ENCODE measurements at places on chromosomes 6 and 20.

DNA sequence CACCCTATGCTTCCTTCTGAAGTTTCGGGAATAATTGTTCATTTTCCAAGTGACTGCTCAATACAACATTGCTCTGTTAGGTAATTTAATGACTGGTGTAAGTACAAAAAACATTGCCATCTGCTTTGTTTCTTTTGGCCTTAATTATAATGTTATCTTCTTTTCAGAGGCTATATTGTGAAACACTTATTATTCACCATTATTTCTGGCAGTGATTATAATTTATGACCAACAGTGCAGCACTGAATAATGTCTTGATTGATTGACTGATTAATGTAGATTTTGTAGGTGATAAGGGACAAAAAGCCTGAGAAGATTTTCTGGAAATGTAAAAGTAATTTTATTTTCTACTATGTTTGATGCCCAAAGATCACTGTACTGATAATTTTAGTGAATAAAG, 377.7 kb downstream of the PLCB1 start:
- DNase-seq, result no peak

DNA sequence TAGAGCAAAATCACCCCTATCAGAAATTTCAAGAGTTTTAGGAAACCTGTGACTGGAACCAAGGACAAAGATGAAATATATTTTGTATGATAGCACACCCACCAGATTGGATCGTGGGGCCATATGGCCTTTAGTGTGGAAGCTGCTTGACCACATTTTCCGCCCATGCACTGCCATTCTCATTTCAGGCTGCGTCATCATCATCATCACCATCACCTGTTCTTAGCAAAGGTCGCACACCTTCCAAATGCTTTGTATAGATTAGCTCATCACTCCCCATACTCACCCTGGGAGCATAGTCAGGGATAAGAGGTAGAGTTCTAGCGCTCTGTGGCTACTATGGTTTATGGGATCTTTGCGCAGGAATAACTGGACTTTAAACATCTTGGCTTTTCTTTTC, 185.7 kb downstream of the MTHFD1L start:
- DNase-seq, result no peak

DNA sequence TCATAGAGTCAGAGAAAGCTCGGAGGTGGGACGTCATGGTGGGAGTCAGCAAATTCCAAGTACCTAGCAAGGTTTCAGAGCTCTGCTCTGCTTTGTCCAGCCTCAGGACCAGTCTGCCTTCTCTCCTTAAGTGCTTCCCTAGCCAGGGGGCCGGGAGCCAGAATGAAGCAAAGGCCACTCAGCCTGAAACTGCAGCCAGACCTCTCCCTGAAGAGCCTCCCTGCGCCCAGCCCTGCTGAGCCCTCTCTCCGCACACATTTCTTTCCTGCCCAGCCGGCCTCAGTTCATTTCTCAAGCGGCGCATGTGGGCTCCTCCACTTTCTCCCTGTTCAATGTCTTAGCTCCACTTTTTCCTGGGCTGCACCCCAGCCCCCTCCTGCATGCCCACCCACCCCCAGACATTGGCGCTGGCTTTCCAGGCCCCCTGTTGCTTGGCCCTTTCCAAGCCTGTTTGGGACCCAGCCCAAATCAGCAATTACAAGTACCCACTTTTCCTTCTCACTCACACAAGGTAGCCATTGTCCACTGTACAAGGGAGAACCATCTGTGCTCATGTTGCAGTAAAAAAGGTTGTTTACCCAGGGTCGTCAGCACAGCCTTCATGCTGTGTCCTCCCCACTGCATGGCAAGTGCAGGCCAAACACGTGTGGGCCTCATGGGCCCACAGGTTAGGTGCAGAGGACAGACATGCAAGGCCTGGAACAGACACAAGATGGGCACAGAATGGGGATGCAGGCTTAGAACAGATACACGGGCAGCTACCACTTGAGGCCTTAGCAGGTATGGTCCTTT, 147.1 kb downstream of the MRPL14 start:
- no peak for DNase-seq

- DNase-seq, result no peak
Observed at GRCh38 chr20:20271271-20271670, 96.6 kb upstream of the INSM1 start.

DNA sequence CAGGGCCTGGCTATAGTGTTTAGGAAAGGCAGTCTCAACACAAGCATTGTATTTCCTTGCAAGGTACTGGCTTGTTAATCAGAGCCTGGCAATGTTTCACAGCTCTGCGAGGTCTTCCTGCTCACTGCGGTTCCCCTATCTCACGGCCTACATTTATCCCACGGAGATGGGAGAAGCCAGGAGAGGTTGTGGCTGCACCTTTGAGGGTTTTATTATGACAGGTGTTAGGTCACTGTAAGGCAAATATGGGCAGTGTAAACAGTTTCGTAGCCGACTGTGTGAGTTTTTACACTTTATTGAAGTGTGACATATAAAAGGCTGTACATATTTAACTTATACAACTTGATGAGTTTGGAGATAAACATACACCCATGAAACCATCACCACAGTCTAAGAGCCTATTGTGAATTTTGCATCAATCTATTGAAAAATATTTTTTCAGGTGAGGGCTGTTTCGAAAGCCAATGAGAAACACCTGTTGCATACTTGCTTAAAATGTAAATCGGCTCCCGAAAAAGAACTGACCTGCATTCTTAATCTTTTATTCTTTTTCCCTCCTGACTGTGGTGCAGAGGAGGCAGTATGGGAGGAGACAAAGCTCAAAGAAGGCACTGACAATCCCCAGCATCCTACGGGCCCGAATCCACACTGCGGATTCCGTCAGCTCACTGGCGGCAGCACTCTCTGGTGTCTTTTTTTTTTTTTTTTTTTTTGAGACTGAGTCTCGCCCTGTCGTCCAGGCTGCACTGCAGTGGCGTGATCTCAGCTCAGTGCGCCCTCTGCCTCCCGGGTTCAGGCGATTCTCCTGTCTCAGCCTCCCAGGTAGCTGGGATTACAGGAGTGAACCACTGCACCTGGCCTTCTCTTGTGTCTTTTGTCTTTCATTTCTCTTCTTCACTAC, 7.5 kb upstream of the RBM38 start:
- no peak for DNase-seq

GRCh38 chr6:167538746-167539145, 213.9 kb downstream of the TTLL2 start:
- DNase-seq, result no peak

GRCh38 chr20:848193-848592, 14.7 kb downstream of the FAM110A start:
- no peak for DNase-seq

DNA sequence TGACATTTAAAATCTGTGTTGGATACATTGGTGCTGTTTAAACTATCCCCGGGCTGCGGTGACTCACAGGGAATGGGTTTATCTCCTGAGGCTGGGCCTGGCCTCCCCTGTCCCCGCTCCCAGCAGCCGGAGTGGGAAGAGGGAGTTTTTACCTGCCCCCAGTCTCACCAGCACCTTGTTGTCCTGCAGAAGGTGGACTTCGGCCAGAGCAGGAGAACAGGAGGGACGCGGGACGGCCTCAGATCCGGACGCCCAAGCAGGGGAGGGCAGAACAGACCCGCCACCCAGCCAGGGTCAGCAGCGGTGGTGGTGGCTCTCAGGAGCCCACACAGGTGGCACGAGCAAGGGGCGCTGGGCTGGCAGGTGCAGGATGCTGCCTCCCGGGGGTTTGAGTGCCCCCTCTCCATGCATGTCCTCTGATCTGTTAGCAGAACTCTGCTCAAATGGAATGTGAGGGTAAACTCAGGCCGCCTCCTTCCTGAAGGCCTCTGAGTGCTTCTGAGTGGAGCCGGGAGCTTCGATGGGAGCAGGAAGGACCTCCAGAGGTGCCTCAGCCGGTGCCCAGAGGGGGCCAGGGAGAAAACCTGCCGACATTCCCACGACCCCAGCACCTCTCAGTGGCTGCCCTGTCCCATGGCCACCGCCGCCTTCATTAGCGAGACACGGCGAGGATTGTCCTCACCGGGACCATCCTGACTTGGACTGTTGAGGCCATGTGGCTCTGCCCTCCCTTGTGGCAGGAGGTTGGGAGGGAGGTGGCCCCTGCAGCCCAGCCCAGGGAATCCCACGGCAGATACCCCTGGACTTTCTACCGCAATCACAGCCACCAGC, 43.4 kb upstream of the MRGBP start:
- DNase-seq, result no peak

DNA sequence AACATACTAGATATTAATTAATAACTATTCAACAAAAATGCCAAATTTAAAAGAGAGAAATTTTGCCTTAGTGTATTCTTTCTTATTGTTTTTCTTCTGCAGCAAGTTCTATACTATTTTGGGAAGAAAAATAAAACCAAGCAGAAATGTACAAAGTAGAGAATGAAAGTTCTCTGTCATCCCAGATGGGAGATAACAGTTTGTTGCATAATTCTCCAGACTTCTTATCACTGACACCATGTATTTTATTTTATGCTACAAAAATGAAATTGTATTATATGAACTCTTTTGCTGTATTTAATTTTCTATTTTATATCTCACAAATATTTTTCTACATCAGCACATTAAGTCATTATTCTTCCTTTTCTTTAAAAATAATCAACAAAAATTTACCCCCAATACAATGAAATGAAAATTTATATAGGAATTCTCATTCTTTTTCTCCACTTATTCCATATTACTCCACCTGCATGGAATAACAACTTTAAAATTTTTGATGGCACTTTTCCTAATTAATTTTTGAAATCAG, 18.2 kb downstream of the TMEM244 start:
- no peak for DNase-seq

- DNase-seq, result no peak
Observed at GRCh38 chr6:15936503-15936902, 192.4 kb upstream of the MYLIP start.

- no peak for DNase-seq
Observed at GRCh38 chr6:157019733-157020132, 242.6 kb downstream of the ARID1B start.

DNA sequence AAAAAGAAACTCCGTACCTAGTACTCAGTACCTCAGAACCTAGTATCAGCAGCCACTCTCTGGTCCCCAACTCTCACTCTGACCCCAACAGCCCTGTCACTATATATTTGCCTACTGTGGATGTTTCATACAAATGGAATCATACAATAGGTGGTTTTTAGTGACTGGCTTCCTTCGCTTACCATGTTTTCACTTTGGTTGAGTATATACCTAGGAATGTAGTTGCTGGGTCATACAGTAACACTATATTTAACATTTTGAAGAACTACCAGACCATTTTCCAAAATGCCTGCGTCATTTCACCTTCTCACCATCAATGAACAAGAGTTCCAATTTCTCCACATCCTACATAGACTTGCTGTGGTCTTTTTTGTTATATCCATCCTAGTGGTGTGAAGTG, 283.2 kb downstream of the GMDS start:
- DNase-seq, result no peak

DNA sequence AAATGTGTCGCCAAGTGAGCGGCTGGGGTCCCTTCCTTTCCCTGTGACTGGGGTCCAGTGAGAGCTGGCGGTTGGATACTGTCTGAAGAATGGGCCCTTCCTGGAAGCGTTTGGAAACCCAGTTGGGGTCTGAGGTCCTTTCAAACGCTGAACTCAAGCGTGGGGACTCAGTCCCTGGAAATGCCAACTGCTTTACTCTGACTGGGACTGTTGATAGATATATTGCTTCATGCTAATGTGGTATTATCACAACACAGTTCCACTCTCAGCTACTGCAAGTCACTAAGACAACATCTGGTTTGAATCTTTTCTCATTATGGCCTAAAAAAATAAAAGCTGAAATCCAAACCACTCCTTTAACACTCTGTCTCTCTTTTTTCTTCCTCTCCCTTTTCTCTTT, 23.7 kb upstream of the PSMF1 start:
- no peak for DNase-seq

GRCh38 chr6:106736502-106736901, 107.1 kb downstream of the QRSL1 start:
- DNase-seq, result no peak

GRCh38 chr20:4775322-4776078, 53.8 kb downstream of the PRND start:
- DNase-seq, result no peak

- no peak for DNase-seq
Observed at GRCh38 chr6:71224011-71224410, 64.6 kb upstream of the OGFRL1 start.

- DNase-seq, result no peak
Observed at GRCh38 chr6:109008537-109009235, 86.0 kb downstream of the SESN1 start.

DNA sequence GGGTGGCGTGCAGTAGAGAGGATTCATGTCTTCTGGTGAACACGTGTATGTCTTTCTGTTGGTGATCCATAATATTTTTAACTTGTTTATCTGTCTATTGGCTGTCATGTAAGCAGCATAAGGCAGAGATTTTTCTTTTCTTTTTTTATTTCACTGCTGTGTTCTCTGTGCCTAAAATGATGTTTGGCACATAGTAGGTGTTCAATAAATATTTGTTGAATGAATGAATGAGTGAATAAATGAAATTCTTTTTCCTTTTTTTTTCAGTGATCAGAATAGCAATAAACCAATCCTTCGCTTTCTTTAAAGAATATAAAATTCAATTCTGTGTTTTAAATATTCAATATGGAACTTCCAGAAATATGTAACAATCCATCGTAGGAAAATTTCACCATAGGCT, 30.0 kb downstream of the MAK start:
- DNase-seq, result no peak

GRCh38 chr20:478949-479429, 16.7 kb upstream of the TBC1D20 start:
- DNase-seq, result peak; percentile 23

- DNase-seq, result no peak
Observed at GRCh38 chr20:61876952-61877728, 188.5 kb downstream of the TAF4 start.

GRCh38 chr6:42177514-42178364, 4.6 kb downstream of the GUCA1A start:
- DNase-seq, result no peak

DNA sequence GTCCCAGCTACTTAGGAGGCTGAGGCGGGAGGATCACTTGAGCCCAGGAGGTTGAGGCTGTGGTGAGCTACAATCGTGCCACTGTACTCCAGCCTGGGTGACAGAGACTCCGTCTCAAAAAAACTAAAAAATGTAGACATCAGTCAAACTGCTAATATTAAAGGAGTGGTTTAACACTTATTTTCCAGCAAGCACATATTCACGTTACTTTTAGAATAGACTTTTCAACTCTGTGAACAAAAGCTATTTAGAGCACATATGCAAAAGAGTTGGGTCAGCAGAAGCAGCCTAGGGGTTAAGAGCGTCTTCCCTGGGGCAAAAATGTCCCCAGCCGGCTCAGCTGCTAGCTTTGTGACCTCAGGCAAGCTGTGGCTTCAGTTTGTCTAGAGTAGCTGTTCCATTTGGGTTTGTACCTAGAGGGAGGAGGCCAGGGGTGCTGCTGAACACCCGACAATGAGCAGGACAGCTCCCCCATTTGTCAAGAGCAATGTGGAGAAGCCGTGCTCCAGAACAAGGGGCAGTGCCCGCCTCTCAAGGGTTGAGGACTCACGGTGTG, 62.5 kb upstream of the PTGIS start:
- DNase-seq, result no peak

- peak; percentile 21 for DNase-seq
Observed at GRCh38 chr6:4134841-4135664, at the start of gene ECI2. Gene ECI2, minus strand, starts transcription at chr6:4135575. Its CDS starts 15 bp downstream, at chr6:4135560.

DNA sequence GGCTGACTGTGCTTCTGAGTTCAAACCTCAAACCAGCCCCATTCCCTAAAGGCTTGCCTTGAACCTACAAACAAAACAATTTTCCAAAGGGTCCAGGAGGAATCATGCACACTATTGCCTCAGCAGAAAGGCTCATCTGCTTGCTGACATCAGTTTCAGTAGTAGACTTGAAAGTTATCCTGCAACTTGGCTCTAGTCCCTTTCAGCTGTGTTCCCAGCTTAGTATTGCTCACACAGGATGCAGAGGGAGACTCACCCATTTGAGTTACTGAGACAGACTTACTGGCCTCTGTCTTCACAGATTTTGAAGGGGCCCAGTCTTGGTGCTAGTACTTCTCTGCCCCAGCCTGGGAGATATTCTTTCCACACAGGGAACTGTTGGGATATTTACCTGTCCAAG, 38.5 kb upstream of the TFB1M start:
- DNase-seq, result no peak
